ENCODE measurements at places on chromosomes 7 and 10. TPM values are rescaled to one million over a fixed set of nuclear protein-coding genes. Genes with fewer than 3 reads are reported as not detected.

Gene SYT15
- 0.37 TPM for polyA plus RNA-seq

Gene PIP
- not detected for polyA plus RNA-seq

Gene TUBB8
- polyA plus RNA-seq, result not detected

Gene SPDYE2B
- polyA plus RNA-seq, result 0.51 TPM

Gene AGR2
- polyA plus RNA-seq, result not detected

Gene TACC2
- polyA plus RNA-seq, result not detected

Gene DUS4L
- polyA plus RNA-seq, result 15.3 TPM

GRCh38 chr10:76404531-76404930, 973.1 kb downstream of the LRMDA start:
- DNase-seq, result no peak

GRCh38 chr10:132515811-132516726, 21.5 kb upstream of the INPP5A start:
- DNase-seq, result no peak

DNA sequence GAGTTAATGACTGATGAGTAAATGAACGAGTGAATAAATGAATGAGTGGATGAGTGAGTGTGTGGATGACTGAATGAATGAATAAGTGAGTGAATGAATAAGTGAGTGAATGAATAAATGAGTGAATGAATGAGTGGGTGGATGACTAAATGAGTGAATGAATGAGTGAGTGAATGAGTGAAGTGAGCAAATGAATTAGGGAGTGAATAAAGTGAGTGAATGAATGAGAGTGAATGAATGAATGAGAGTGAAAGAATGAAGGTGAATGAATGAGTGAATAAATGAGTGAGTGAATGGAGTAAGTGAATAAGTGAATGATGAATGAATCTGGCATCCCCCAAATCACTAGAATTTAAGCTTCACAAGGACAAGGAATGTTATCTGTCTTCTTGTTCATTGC, 1253.0 kb downstream of the TYW1 start:
- DNase-seq, result no peak

DNA sequence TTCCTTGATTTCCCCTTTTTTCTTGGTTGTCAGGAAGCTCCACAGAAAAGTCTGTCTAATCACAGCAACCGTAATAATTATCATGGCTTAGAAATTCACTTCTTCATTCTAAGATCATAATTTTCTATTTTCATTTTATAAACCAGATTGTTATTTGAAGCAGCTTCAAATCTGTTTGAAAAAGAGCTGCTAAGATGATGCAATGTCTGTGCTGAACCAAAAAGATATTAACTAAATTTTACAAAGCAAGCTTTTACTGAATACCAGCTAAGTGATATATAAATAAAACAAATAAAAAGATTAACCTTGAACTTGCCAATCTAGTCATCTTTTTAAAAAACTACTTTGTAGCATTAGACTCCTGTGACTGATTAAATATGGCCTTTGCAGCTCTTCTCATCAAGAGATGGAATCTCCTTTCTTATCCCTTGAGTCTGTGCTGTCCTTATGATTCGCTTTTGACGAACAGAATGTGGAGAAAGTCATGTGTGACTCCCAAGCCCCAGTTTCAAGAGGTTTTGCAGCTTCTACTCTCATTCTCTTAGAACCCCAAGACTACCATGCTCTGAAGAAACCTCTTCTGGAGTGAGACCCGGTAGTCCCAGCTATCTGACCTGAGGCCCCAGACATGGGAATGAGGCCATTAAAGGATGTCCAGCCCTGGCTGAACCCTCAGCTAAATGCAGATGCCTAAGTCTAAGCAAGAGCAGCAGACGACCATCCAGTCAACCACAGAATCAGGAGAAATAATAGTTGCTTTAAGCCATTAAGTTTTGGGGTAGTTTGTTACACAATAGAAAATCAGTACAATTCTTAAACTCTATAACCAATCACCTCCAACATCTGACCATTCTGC, 14.4 kb downstream of the NAMPT start:
- DNase-seq, result no peak

GRCh38 chr7:2009541-2010001, 223.2 kb downstream of the MAD1L1 start:
- DNase-seq, result no peak

DNA sequence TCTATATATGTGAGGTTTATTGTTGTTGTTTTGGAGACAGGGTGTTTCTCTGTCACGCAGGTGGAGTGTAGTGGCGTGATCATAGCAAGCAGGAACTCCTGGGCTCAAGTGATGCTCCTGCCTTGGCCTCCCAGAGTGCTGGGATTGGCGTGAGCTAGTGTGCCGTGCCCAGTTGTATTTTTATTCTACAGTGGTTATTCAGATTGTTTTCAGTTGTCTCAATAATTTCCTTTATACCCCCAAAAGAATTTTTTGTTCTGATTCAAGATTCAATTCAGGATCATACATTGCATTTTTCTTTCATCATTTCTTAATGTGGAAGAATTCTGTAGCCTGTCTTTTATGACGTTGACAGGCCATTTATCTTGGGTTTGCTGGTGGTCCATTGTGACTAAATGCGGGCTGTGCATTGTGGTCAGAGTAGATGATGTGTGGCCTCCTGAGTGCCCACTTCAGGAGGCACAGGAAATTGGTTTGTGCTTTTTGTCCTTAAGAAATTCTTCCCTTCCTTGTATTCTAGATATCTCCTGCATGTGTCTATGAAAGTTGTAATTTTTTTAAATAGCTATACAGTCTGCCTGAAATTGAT, 22.9 kb downstream of the RBM33 start:
- DNase-seq, result no peak

DNA sequence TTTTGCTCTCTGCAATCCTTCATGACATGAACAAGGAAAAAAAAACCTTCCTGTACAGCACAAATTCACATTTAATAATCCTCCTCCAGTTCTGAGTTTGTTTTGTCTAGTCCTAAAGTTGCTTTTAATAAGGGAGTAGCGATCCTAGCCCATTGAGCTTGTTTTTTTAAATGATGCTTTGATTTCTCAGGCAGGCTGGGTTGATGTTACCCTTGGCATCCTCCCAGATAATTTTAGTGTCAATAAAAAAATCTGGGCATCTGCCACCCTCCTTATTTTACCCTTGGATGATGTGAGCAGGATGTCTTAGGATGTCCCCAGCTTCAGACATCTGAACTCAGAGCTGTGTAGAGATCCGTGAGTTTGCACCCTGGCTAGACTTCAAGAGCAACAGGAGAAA, 33.9 kb upstream of the PROSER2 start:
- no peak for DNase-seq

DNA sequence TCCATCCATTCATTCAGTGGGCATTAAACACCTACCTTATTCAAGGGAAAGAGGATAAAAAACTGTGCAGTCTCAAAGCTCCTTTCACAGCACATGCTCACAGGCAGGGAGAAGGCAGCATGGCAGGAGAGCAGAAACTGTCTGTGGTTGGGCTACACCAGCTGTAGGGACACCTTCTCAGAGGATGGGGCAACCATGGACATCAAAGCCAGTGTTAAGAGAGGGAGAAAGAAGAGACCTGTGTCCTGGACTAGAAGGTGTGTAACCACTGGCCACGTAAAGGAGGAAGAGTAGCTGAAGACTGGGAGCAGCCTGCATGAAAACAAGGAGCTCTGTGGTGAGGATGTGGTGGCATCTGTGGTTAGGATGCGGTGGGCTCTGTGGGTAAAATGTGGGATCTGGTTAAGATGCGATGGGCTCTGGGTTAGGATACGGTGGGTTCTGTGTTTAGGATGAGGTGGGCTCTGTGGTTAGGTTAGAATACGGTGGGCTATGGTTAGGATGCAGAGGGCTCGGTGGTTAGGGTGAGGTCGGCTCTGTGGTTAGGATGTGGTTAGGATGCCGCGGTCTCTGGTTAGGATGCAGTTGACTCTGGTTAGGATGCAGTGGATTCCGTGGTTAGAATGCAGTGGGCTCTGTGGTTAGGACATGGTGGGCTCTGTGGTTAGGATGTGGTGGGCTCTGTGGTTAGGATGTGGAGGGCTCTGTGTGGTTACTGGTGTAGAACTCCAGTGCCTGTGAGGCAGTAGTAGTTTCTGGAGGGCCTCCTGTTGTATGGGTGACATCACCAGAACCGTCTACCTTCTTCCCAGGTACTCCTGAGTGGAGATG, 197.6 kb downstream of the WDR37 start:
- DNase-seq, result no peak

DNA sequence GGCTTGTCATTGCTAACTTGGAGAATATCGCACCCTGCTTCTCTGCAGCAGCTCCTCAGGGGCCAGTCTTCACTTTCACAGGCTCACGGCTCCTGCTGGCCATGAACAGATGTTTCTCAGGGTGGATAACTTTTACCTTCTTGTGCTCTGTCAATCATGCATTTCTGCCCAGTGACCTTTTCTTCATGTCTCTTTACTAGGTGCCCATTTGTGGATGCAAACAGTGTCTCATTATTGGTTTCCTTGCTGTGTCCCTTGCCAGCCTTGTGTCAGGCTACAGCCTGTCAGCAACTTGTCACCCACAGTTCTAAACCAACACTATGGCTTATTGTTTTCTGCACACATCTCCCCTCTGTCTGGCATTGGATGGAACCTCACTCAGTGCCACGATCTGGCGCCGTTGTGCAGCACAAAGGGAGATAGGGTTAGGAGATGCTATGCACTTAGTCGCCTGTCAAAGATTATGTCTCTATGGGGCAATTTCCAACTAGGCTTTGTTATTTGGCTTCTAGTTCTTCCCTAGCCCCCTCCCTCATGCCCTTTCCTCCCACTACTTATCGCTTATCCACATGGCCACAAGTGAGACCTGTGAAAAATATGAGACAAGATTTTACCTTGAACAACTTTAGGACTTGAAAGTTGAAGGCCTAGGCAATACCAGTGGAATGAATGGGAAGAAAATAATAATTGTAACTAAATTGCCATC, 45.7 kb upstream of the NXPH1 start:
- DNase-seq, result no peak

DNA sequence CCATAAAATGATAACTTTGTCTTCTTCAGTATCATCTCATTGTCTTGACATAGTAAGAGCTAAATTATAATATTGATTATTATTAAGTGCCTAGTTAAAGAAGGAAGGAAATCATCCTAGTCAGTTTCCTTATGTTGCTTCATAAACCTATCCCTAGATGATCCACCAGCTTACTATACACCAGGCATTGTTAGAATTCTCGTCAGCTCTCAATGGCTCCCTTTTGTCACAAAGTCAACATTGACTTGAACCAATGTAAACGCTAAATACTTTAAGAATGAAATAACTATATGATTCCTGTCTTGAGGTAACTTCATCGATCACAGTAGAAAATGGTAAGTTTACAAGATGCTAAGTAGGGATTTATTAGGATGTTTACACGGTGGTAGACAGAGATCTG, 1162.9 kb downstream of the CNTNAP2 start:
- DNase-seq, result no peak

DNA sequence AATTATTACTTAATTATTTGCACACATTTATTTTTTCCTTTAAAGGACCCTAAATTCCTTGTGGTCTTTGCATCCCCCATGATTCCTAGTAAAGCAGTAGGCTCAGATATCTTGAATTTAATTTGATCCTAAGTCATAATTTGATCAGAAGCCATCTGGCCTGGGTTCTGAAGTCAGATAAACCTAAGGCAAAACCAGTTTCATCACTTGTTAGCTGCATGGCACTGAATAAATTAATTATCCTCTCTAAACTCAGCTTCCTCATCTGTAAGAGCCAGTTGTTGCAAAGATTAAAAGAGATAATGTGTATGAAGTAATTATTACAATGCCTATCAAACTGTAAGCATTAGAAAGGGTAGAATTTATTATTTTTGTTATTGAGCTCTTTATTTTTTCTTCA, 293.1 kb downstream of the GRM8 start:
- DNase-seq, result no peak

DNA sequence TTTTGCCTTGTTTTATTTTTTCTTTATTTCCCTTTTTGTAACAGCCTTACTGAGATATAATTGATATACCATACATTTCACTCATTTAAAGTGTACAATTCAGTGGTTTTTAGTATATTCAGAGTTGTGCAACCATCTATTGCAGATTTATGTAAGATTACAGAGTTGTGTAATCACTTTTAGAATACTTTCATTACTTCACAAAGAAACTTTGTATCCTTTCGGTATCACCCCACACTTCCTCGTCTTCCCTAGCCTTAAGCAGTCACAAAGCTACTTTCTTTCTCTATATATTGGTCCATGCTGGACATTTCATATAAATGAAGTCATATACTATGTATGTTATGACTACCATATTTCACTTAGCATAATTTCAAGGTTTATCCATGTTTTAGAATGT, 74.6 kb downstream of the ATRNL1 start:
- no peak for DNase-seq

- DNase-seq, result no peak
These were observed 1252.3 kb downstream of the TYW1 start for GRCh38 chr7:68248973-68249372.

DNA sequence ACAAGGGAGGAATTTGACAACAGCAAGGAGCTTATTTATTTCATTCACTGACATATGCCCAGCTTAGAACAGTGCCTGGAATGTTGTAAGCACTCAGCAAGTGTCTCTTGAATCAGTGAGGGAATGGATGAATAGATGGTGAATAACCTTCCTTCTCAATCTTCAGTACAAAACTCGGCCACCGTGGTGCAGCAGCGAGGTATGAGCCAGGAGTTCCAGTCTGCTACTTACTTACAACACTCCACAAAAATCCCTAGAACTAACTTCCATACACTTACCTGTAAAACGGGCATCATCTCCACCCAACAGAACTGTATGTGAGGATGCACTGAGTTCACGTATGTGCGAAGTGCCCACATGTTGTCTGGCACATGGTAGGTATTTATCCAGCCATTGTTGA, 237.4 kb downstream of the WDR11 start:
- DNase-seq, result no peak

DNA sequence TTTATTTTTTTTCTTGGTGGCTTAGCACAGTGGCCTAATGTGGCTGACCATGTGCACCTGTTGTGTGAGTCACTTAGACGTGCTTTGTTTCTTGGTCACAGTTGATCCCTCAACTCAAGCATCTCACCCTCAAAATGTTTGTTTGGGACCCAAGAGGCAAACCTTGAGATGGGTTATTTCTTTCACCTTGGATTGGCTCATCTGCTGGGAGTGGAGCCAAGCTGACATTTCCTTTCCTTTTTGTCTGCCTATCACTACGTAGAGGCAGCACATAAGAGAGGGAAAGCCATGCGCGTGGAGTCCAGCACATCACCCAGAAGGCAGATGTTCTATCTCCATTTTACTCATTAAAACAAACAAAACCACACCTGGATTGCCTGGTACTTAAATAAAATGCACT, 6.4 kb upstream of the PRKCQ start:
- DNase-seq, result no peak

GRCh38 chr7:52727632-52728031, 307.8 kb upstream of the POM121L12 start:
- DNase-seq, result no peak

GRCh38 chr10:2469802-2470201, 597.5 kb upstream of the PFKP start:
- DNase-seq, result no peak

DNA sequence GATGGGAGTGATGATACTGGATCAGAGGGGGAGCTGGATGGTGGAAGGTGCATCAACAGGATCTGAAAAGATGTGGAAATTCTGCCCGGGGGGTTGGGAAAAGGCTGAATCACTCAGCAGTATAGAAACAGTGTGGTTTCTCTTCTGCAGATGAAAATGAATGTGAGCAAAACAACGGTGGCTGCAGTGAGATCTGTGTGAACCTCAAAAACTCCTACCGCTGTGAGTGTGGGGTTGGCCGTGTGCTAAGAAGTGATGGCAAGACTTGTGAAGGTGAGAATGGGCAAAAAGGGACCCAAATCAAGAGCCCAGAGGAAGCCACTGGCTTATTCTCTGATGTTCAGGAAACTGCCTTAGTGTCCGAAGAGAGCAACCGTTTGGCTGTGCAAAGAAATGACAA, 12.9 kb downstream of the OIT3 start:
- DNase-seq, result no peak

GRCh38 chr7:28062197-28062991, 118.2 kb downstream of the JAZF1 start:
- no peak for DNase-seq
